ENCODE measurements at places on chromosomes 4 and X.

DNA sequence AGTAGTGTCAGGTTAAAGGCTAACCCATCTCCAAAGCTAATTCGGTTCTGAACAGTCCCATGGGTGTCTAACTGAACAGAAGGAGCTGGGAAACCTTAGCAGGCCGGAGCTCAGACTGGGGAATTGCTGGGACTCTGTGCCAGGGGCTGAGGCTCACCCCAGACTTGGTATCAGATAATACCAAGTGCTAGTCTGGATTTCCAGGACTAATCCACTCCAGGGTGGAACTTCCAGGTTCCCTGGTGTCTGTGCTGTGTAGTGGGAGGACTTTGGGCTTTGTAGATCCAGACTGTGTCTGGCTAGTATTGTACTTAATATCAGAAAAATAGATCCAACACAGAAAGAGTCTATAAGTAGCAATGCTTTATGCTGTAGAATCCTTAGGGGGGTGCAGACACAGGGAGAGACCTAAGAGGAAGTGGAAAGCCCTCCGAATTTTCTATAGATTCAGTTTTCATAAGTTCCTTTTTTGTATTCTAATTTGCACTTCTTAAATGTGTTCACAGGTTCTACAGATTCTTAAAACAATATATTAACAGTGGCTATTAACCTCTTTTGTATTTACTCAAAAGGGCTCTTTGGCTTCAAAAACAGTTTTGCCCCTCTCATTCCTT lies 4.1 kb downstream of the ZNF827 start:
- H3K4me1 ChIP-seq, result peaks cover 10% of the 10 kb centered on the region
- no peak overlapping the region for H3K4me3 ChIP-seq
- H3K27ac ChIP-seq, result peak overlapping the region; percentile 75
- no peak for DNase-seq
- H3K36me3 ChIP-seq, result no peaks in the 10 kb centered on the region
- no peaks in the 10 kb centered on the region for H3K27me3 ChIP-seq

- no peak for DNase-seq
- H3K36me3 ChIP-seq, result no peaks in the 10 kb centered on the region
- no peak overlapping the region for H3K4me3 ChIP-seq
- H3K27me3 ChIP-seq, result peaks cover 3% of the 10 kb centered on the region
These were observed 20.9 kb downstream of the PAGE4 start for GRCh38 chrX:49850028-49850427.

DNA sequence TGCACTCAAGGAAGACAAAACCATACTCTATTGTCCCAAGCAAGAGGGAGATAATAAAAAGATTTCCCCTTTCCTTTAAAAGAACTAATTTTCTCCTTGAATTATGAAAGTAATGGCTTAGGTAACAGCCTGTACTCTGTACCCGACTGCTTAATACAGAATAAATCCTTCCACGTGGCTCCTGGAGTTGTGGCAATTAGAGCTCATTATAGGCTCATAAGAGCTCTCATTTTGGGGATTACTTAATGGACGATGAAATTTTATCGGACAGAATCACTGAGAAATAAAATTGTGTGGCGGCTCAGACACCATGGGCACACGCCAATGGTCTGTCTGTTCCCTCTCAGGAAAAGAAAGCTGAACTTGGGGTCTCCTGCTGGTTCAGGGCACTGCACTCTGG lies 2.8 kb upstream of the GSX2 start:
- no peak overlapping the region for H3K27ac ChIP-seq
- H3K27me3 ChIP-seq, result peaks cover 3% of the 10 kb centered on the region
- DNase-seq, result no peak
- no peaks in the 10 kb centered on the region for H3K4me1 ChIP-seq

DNA sequence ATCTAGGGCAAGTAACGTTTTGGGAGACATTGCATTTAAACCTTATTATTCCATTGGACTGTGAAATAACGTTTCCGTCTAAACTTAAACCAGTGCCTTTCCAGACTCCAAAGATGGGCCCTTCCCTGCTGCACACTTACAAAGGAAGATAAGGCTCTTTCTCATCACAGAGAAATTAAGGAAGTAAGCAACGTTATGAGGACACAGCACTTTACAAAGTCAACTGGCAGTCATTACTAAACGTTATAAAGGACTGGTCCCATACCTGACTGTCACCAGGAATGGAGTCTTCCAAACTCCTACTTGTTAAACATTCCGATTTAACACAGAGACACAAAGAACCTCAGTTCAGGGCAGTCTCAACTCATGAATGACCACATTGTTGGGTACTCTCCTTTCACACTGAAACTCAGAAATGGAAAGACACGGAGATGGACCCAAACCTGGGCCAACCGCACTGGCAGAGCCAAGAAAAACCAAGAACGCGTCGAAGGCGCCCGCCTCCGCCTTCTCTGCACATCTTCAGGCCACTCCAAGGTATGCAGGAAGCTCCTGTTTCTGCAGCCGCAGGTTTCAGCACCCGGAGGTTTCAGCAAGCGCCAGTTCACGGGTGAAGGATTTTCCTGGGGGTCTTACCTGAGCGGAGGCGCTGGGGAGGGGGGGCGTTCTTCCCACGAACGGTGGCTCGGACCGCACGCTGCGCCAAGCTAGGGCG lies 670 bp downstream of the PAPSS1 start:
- no peak for DNase-seq
- peak overlapping the region; percentile 77 for H3K4me3 ChIP-seq
- H3K36me3 ChIP-seq, result no peaks in the 10 kb centered on the region
- peaks cover 8% of the 10 kb centered on the region for H3K4me1 ChIP-seq
- H3K27me3 ChIP-seq, result no peaks in the 10 kb centered on the region

DNA sequence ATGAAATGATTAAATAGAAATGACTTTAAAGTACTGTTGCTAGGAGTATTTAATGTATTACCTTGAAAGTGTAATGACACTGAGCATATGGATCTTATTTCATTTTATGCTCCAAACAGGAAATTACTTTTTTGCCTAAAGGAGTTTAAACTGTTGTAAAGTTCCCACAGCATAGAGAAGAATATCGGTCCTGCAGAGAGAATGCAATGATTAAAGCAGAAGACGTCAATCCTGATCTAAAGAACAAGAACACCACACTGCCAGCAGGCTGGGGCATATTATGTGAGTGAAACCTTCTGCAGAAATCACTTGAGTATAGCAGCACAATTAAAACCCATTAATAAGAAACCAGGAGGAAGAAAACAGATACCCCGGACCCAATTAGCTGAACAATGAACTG lies 72.8 kb upstream of the CAMK2D start:
- DNase-seq, result no peak
- no peaks in the 10 kb centered on the region for H3K27me3 ChIP-seq
- no peaks in the 10 kb centered on the region for H3K4me1 ChIP-seq
- no peak overlapping the region for H3K4me3 ChIP-seq

DNA sequence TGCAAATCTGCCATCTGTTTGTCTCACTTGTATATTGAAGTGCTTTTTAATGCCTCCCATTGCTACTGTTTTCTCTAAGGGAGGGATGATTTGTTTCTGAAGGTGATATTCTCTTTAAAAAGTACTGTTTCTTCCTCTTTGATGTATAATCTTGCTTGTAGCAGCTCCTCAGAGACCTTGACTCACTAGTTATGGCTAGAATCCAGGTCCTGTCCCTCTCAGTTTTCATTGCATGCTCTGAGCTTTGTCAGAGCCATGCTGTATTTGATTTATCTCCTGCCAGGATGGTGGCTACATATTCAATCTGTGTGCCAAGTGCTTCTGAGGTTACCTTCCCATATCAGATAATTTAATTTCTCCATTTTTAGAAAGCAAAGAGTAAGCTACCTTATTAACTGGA lies 56.0 kb downstream of the GLUD2 start:
- H3K4me3 ChIP-seq, result no peak overlapping the region
- H3K36me3 ChIP-seq, result no peaks in the 10 kb centered on the region
- H3K4me1 ChIP-seq, result no peaks in the 10 kb centered on the region
- no peak for DNase-seq

- no peak for DNase-seq
- no peak overlapping the region for H3K27ac ChIP-seq
- H3K4me1 ChIP-seq, result no peaks in the 10 kb centered on the region
- no peaks in the 10 kb centered on the region for H3K27me3 ChIP-seq
These were observed 117.5 kb upstream of the VCX2 start for GRCh38 chrX:8288590-8288989.

DNA sequence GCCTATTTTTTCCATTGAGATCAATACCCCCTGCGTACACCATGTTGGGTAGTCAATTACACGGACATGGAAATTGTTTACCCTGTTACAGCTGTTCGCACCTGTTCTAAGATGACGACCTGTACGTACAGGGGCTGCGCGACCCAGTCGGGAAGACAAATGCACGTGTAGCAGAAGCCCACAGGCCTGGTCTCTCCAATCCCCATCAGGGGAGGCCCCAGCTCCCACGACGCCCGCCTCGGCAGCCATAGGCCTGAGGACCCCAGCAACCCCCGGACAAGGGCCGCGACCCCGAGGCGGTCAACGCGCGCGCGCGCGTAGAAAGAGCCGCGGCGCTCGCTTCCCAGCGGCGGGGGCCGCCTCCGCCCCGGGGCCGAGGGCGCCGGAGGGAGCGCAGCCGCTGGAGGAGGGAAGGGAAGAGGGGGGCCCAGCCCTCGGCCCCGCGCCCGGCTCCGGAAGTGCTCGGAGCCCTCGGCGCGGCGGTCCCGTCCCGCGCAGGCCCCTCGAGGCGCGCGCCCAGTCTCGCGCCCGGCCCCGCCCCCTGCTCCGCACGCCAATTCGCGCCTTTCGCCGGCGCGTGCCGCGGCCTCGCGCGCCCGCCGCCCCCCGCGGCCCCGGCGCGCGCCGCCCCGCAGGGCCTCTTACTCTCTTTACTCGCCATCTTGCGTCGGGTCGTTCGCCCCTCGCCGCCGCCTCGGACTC lies 618 bp downstream of the RBBP7 start:
- peak overlapping the region; percentile 66 for H3K27ac ChIP-seq
- no peak for DNase-seq
- H3K4me1 ChIP-seq, result no peaks in the 10 kb centered on the region
- H3K27me3 ChIP-seq, result no peaks in the 10 kb centered on the region
- H3K36me3 ChIP-seq, result no peaks in the 10 kb centered on the region

DNA sequence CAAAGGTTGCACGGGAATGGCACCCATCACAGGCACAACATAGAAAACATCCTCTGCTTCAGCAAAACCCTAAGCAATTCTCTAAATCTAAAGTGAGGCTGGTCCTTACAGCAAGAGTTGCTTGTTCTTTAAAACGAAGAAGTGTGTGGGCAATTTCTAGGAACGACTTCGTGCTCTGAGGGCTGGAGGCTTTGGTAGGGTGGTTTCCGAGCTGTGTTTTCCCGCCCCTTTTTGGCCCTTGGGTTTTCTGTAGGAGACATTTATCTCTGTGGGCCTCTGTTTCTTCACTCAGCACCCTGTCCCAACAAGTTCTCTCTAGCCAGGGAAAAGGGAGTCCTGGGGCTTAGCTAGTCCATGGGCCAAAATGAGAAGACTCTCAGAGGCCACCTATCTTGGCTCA lies 84.2 kb downstream of the SLC2A9 start:
- no peaks in the 10 kb centered on the region for H3K36me3 ChIP-seq
- no peaks in the 10 kb centered on the region for H3K27me3 ChIP-seq
- no peak for DNase-seq
- no peak overlapping the region for H3K4me3 ChIP-seq
- H3K27ac ChIP-seq, result no peak overlapping the region

DNA sequence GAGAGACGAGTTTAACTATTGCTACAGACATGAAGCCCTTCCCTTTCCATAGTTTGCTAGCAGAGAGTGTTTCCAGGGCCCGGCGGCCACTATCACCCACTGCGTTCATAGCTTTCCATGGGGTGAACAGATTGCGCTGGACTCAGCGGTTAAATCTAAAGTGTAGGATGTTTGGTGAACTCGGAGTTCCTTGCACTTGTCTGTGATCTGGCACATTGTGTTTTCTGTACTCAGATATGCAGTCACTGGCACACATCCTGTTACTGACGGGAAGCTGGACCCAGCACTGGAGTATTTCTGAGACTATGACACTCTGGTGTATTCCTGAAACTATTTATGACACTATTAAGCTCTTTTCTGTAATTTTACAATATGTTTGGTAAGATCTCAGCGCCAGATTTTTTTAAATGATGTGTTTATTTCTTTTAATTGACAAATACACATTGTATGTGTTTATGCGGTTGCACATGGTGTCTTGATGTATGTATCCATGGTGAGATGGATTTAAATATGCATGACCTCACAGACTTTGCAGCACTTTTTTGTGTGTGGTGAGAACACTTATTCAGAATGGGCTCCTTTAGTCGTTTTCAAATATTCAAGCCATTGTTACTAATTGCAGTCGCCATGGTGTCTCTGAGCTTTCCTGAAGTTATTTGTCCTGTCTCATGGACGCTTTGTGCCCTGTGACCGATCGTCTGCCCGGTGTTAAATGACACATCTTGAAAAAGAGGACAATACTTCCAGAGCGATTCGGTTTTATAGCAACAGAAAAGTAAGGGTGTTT lies 14.1 kb downstream of the CD99 start:
- no peaks in the 10 kb centered on the region for H3K4me1 ChIP-seq
- H3K36me3 ChIP-seq, result no peaks in the 10 kb centered on the region
- no peaks in the 10 kb centered on the region for H3K27me3 ChIP-seq
- no peak overlapping the region for H3K27ac ChIP-seq
- no peak overlapping the region for H3K4me3 ChIP-seq

GRCh38 chr4:30882995-30883675 lies 163.0 kb downstream of the PCDH7 start:
- no peak overlapping the region for H3K4me3 ChIP-seq
- no peaks in the 10 kb centered on the region for H3K27me3 ChIP-seq
- H3K36me3 ChIP-seq, result no peaks in the 10 kb centered on the region

DNA sequence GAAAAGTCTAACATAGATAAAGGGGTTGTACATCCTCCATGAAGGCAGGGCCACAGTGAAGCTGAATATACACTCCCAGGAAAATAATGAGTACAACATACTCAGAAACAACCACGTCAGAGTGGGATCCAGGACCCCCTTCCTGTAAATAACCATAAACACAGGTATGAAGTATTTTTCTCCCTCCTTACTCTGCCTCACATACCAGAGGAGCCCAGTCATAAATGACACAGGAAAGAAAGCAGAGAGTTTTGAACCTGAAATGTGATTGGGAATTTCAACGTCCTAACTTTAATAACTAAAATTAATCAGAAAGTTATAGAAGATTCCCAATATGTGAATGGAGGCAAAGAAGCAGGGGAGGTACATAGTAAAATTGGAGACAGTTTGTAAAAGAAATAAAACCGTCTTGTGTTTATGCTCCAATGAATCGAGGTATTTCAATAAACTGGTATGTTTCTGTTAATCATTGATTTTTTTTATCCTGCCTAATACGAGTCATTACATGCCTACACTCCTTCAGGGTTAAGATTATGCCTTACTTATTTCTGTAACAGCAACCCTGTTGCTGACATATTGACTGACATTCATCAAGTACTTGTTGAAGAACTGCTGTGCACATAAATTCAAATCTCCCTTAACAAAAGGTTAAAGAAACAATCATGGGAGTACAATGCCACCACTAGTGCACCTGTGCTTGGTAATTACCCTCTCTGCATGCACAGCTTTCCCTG lies 431.3 kb downstream of the KCNIP4 start:
- no peak for DNase-seq
- H3K36me3 ChIP-seq, result no peaks in the 10 kb centered on the region
- H3K4me1 ChIP-seq, result no peaks in the 10 kb centered on the region
- H3K27ac ChIP-seq, result no peak overlapping the region
- H3K4me3 ChIP-seq, result no peak overlapping the region
- H3K27me3 ChIP-seq, result no peaks in the 10 kb centered on the region

GRCh38 chrX:105282077-105282476 lies 61.6 kb upstream of the TEX13A start:
- no peaks in the 10 kb centered on the region for H3K36me3 ChIP-seq
- no peak for DNase-seq
- no peaks in the 10 kb centered on the region for H3K4me1 ChIP-seq

GRCh38 chrX:111319451-111319850 lies 49.2 kb upstream of the CAPN6 start:
- H3K4me3 ChIP-seq, result no peak overlapping the region
- H3K36me3 ChIP-seq, result no peaks in the 10 kb centered on the region
- no peak overlapping the region for H3K27ac ChIP-seq
- no peak for DNase-seq

Data from Panc1 (cell line).